Natural killer cell treated with Interleukin-12 subunit alpha and Interleukin-12 subunit beta and Interleukin-15 and Interleukin-18, amount 100 ng/mL, for 72 hours (primary cell): ENCODE measurements at places on chromosomes 7 and 10.

- no peak for DNase-seq
- peaks cover 11% of the 10 kb centered on the region for H3K36me3 ChIP-seq
- no peak overlapping the region for H3K27ac ChIP-seq
- H3K27me3 ChIP-seq: no peaks in the 10 kb centered on the region
Observed at GRCh38 chr7:157929671-157930070, 592.9 kb downstream of the DNAJB6 start.

DNA sequence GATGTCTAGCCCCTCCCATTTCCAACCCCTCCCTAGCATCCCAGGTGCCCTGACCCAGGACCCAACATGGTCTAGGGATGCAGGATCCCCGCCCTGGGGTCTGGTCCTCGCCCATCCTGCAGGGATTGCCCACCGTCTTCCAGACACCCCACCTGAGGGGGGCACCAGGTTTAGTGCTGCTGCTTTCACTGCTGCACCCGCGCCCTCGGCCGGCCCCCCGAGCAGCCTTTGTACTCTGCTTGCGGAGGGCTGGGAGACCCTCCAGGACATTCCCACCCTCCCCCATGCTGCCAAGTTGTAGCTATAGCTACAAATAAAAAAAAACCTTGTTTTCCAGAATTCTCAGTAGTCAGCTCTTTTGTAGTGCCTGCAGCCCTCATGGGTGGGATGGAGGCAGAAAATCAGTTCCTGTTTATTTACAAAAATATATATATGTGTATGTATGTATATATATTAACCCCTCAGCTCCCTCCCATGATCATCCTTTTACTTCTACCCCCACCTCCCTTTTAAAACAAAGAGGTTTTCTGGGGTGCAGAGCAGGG is 9.7 kb downstream of the ZYX start:
- no peaks in the 10 kb centered on the region for H3K36me3 ChIP-seq
- no peak overlapping the region for H3K27ac ChIP-seq
- H3K4me3 ChIP-seq: no peak overlapping the region
- DNase-seq: no peak

DNA sequence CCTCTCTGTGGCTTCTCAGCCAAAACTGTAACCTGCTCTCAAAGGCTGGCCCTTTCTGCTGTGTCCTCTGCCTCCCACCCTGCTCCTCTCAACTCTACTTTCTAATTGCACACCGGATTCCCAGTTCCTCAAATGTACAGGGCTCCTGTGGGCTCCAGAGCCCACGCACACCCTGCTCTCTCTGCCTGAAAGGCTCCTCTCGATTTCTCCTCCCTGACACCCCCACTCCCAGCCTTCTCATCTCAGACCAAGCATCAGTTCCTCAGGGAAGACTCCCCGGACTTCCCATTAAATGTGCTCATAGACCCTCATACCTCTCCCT is 111.7 kb upstream of the STEAP1B start:
- H3K4me1 ChIP-seq: peaks cover 14% of the 10 kb centered on the region
- peaks cover 9% of the 10 kb centered on the region for H3K36me3 ChIP-seq
- H3K27me3 ChIP-seq: peaks cover 22% of the 10 kb centered on the region

DNA sequence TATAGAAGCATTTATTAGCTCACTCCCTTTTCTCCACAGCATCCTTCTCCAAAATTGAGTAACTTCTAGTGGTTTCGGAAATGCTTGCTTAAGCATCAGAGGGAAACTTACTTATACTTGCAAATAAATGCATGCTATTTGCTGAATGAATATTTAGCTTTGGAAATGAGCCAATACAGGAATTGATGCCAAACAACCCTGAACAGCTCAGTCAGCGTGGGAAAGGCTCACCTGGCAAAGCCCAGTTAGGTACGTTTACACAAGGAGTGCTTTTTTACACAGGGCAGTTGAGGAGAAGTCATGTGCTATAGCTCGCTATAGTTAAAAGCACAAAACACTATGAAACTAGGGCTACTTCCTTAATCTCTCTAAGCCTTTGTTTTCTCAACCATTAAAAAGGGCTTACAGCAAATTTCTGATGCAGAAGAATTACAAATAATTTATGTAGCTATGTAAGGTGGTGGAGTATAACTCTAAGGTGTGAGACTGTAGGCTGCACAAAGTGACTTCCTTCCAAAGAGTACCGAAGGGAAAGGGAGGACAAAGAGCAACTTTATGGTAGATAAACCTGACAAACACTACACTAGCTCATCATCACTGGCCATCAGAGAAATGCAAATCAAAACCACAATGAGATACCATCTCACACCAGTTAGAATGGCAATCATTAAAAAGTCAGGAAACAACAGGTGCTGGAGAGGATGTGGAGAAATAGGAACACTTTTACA is 498.2 kb downstream of the PHTF2 start:
- no peak for DNase-seq
- H3K27ac ChIP-seq: no peak overlapping the region
- no peaks in the 10 kb centered on the region for H3K36me3 ChIP-seq

DNA sequence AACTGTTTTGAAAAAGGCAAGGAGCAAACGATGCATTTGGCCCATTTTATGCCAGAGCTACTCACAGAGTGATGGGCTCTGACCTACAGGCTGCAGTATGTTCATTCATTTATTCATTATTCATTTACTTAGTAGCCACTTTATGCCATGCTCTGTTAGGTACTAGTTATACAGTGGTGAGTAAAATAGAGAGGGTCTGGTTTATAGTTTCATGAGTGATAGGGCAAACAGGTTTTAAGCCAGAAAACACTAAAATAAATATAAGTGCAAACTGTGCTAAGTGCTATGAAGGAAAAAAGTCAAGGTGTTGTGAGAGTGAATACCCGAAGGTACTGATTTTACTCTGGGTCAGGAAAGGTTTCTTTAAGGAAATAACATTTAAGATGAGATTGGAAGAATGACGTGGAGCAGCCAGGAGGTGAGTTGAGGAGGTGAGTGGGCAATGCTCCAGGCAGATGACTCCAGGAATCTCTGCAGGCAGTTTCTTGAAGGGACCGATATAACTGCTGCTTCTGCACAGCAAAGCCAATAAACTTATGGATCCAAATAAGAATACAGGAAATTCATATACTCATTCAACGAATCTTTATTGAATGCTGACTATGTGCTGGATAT is 56.9 kb upstream of the FAM133B start:
- H3K27me3 ChIP-seq: no peaks in the 10 kb centered on the region
- no peak for DNase-seq
- H3K27ac ChIP-seq: peak overlapping the region; percentile 100
- peaks cover 92% of the 10 kb centered on the region for H3K4me1 ChIP-seq
- peak overlapping the region; percentile 87 for H3K4me3 ChIP-seq
- peaks cover 34% of the 10 kb centered on the region for H3K36me3 ChIP-seq

DNA sequence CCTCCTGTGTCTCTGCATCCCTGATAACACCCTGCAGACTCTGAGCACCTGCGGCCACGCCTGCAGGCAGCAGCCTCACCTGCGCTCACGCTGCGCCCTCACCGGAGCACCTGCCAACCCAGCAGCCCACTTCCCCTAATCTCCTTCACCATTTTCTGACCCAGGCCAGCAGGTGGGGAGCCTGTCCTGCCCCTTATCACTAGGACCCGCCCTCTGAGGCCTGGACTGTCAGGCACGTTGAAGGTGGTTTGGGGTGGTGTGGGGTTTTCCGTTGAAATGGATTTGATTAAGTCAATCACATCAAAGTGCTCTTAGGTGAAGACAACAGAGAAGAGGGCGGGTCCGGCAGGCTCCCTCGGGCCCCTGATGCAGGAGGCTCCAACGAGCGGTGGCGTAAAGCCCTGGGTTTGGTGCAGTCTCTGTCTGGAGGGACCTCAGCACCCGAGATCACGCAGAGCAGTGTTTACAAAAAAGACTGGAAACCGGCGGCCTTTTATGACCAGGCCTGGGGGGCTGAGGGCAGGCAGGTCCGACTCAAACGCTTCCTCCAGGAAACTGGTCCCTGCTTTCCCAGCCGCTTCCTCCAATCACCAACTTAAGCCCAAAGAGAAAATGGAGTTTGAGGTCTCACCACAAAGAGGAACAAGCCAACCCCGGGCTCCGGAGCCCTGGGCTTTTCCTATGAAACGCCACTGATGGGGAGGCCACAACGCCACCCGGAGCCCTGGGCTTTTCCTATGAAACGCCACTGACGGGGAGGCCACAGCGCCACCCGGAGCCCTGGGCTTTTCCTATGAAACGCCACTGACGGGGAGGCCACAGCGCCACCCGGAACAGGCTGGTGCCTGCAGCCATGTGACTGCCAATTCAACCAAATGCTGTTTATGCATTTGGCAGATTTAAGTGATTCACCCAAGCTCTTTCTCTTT is 45.5 kb downstream of the DPYSL4 start:
- no peak for DNase-seq
- H3K4me3 ChIP-seq: no peak overlapping the region
- peaks cover 3% of the 10 kb centered on the region for H3K36me3 ChIP-seq
- peaks cover 15% of the 10 kb centered on the region for H3K4me1 ChIP-seq

DNA sequence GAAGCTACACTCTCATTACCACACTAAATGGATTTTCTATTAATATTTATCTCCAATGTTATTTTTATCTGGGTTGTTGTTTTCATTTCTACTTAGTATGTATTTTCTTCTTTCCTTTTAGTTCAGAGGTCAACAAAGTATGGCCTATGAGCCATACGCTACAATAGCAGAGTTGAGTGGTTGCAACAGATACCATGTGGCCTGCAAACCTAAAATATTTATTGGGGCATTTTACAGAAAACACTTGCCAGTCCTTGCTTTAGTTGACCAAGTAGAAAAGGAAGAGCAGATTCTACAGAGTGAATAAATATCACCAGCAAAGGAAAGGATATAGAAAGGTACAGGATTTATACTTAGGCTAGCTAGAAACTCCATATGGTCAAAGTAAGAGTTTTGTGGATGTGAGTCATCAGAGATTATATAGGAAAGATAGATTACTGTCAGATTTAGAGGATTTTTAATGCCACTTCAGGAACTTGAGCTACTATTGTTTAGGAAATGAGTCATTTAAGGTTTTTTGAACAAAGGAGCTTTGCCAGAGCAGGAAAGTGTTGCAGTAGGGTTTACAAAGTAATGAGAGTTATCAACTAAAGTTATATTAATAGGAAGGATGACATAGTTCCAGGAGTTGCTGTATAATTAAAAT is 323.3 kb upstream of the KAT6B start:
- no peak overlapping the region for H3K27ac ChIP-seq
- no peaks in the 10 kb centered on the region for H3K27me3 ChIP-seq
- DNase-seq: no peak
- peaks cover 6% of the 10 kb centered on the region for H3K36me3 ChIP-seq
- H3K4me3 ChIP-seq: no peak overlapping the region

GRCh38 chr10:13528875-13529713 is at the start of gene BEND7:
Gene BEND7, minus strand, starts transcription at chr10:13529014. Its CDS starts 481 bp downstream, at chr10:13528533.
- no peaks in the 10 kb centered on the region for H3K36me3 ChIP-seq
- no peak for DNase-seq
- H3K27ac ChIP-seq: no peak within 1 kb of the TSS
- peaks cover 64% of the 10 kb centered on the region for H3K27me3 ChIP-seq
- H3K4me1 ChIP-seq: no peaks in the 10 kb centered on the region
- peak within 1 kb of the TSS; percentile 61 for H3K4me3 ChIP-seq
